Cerebellar nuclear complex (tissue), 1 donor: ENCODE measurements at places on chromosomes 5 and 9.

GRCh38 chr9:133901184-133901835, 90.8 kb downstream of the VAV2 start:
- DNase-seq, result no peak

DNA sequence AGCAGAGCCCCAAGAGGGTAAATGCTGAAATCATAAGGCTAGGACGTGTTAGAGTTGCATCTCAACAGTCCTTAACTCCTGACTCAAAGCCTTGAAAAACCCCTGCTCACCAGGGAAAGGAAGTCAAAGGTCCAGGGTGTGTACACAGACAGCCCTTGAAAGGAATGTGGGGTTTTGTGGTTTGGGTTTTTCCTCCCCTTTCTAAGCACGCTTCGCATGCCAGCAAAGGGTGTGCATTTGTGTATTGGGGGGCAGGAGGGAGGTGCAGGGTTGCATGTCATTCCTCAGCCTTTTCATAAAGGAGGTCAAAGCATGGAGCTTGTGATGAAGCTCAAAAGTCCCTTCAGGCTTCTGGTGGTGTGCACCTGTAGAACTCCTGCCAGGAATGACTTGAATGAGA, 17.3 kb upstream of the XPA start:
- no peak for DNase-seq

DNA sequence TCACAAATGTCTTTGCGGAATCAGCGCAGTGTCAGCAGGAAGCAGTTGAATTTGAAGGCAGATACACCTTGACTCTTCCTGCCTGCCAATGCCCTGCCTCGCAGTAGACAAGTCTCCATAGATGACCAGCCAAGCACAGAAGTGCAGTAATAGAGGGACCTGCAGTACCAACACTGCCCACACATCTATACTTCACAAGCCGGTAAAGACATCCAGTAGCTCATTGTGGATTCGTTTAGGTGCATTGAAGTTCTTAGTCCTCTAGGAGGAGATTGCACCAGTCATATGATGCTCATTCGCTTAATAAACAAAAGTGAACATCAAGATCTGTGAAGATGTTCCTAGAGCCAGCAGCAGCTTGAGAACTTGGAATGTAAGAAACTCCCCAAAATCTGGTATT, 7.1 kb upstream of the IFNA2 start:
- no peak for DNase-seq

DNA sequence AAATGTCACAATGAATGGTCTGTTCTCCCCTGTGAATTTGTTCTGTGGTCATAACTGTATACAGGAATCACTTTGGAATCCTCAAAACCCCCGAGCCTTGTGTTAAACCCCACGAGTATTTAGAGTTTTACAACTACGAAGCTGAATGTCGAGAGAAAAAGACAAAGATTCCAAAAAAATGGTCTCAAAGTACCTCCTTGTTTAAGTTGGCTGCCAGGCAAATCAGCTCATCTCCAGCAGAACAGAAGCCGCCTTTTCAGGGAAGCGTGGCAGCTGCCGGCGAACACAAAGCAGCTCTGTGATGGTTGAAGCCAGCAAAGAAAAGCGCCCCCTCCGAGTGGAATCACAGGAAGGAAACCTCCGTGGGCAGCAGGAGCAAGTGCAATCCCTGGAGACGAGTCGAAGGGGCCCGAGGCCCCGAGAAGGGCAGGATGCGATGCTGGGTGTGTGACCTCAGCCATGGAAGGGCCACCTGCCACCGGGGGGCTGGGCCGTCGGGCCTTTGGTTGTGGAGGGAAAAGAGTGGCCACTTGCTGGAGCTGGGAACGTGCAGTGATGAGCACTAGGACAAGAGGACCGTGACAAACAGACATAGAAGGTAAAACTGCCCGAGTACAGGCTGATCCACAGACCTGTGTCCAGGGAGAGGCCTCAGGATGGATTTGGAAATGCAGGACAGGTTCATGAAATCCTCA, 706.4 kb downstream of the SEMA5A start:
- DNase-seq, result no peak

DNA sequence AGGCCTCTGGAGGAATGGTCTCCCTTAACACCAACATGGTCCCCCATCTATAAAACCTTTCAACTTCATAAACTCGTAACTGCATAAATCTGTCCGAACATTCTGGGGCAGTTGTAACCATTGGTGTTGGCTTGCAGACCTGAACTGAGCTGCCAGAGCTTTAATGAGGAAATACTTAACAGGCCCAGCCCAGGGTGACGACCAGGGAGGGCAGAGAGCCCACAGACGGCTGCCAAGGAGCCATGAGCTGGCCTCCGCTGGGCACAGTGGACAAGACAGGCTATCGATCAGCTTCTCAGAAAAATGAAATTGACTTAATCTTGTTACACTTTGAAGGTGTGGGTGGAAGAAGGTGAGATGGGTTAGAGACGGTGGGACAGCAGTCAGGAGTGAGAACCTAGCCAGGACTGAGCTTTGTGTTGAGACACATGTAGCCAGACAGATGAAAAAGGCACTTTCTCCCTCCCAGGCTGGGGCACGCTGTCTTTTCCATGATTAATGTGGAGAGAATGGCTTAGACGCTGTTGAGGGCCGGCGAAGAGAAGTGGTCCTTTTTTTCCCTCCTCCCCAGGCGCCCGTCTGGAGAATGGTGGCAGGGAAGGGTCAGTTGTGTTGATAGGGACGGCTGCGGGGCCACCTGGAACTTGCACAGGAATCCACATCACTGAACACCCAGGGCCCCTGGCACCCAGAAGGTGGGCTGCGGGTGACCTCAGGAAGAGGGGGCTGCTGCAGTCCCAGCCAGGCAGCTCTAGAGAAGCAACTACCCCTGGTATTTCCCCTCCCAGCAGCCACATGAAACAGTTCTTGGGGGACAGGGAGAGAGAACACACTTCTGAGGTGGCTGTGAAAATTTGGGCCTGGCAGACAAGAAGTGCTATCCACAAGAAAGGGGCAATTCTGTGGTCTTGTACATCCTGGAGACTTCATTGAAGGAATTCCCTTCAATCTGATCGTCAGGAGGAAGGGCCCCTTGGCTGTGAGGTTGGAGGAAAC, 27.3 kb upstream of the TCOF1 start:
- no peak for DNase-seq

DNA sequence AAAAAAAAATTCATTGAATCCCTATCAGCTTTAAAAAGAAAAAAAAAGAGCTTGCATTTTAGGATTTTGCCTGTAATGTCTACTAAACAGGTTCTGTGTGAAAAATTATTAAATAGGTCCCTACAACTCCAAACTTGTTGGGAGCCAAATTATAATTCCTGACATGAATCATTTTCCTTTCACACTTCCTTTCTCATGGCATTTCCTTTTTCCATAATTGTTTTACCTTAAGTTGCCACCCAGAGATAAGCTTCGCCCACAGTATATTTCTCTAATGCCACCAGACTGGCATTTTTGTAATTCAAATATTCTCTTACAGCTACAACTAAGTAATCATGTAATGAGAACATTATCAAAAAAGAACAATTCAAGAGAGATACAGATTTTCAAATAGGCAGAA, 348.8 kb downstream of the EFNA5 start:
- no peak for DNase-seq

GRCh38 chr5:170393235-170393634, 4.1 kb upstream of the KCNMB1 start:
- no peak for DNase-seq

GRCh38 chr9:2704504-2704903, 12.8 kb upstream of the KCNV2 start:
- DNase-seq, result no peak

DNA sequence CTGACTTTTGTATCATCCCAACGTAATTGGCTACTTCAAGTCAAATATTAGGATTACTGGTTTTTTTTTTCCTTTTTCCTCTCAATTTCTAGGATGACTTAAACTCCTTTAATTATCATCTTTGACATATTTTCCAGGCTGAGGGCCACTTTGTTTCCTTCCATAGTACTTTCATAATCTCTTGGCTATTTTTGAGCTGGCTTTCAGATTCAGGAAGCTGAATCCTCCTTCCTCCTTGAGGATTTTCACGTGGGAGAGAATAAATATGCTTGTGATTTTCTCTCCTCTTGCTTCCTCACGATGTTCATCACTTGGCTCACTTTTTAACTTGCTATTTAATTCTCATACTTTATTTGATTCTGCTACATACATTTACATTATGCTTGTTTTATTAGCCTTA, 88.1 kb downstream of the ITGA1 start:
- DNase-seq, result no peak

DNA sequence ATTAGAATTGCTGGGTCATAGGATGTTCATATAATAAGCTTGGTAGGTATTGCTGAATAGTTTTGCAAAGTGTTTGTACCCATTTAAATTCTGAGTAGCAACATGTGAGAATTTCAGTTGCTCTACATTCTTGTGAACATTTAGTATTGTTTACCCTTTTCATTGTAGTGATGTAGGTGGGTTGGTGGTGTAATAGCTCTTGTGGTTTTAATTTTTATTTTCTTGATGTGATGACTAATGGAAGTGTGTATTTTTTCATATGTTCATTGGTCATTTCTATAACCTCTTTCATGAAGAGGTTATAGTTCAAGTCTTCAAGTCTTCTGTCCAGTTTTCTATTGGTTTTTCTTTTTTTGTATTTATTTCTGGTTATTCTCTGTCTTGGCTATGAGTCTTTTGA, 34.4 kb downstream of the RASA1 start:
- no peak for DNase-seq

DNA sequence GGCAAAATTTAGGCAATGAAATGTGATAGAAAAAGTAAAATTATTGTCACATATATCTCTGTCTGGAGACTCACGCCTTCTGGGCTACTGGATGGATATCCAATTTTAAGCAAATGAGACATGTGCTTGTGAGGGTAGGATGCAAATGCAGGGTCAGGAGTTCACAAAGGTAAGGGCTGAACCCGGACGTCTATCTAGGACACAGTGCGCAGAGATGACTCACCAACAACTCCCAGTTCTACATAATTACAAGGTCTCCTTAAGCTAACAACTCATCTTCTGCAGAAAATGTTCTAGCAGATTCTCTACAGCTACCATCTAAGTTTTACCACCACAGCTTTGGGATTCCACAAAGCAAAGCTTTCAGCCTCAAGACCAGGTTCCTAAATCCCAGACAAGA, 160.5 kb downstream of the ENTREP1 start:
- no peak for DNase-seq

GRCh38 chr5:115136294-115136693, 33.4 kb downstream of the TRIM36 start:
- DNase-seq, result no peak

GRCh38 chr9:125758986-125759763, 12.0 kb downstream of the PBX3 start:
- no peak for DNase-seq
